Stimulated activated CD8-positive, alpha-beta memory T cell treated with anti-CD3 and anti-CD28 coated beads, Interleukin-4, amount 100 ng/mL, for 4 hours (primary cell): ENCODE measurements at places on chromosomes 13 and 19.

GRCh38 chr19:13014101-13014920 lies 19.0 kb downstream of the NFIX start:
- no peak for DNase-seq

DNA sequence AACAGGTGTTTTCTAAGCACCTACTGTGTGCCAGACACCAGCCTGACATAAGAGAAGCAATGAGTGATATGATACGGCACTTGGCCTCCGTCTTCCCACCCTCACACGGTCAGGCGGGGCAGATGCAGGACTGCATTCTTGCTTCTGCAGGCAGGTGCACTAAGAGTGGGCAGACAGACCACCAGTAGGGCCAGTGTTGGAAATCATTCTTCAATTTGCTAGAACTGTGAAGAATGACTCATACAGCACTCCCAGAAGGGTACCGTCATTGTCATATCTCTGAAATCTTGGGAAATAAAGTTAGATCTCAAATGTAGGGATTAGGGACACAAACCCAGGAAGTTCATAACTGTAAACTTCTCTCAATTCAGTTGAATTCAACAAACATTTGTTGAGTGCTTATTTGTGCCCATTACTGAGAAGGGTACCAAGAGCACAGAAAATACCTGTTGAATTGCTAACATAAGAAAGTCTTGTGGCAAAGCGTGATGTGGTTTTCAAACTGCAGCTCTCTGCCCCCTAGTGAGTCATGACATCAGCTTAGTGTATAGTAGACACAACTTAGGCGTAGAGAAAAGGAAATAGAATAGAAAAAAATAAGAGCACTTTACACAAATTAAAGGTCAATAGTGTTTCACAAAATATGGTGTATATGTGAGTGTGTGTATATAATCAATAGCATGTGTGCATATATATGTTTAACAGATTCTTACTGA lies 76.1 kb downstream of the TEX26 start:
- no peak for DNase-seq

GRCh38 chr19:36514012-36514612 lies 14.0 kb downstream of the ZNF260 start:
- no peak for DNase-seq

GRCh38 chr19:5091018-5091683 lies 122.2 kb downstream of the KDM4B start:
- DNase-seq, result no peak

GRCh38 chr19:995051-995827 lies 5.0 kb upstream of the GRIN3B start:
- no peak for DNase-seq

- no peak for DNase-seq
These were observed 23.6 kb downstream of the SOHLH2 start for GRCh38 chr13:36190771-36191170.
